ENCODE measurements at places on chromosomes 1 and 21.

DNA sequence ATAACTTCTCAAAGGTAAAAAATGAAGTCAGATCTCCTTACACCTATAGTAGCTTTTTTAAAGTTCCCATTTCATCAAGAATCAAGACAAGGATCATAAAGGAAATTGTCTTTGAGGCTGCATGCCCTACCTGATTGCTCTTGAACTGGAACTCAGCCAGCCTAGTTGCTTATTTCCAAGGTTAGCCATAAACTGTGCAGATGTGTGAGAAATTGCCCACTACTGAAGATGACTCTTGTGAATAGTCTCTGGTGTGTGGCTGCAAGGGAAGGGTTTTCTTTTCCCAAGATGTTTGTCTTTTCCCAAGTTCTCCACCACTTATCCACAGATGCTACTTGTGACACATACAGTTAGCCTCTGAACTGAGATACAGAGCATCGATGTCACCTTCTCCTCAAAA, 81.7 kb upstream of the DUSP10 start:
- no peak for DNase-seq

- no peak for DNase-seq
Observed at GRCh38 chr1:172976222-172977041, 74.3 kb downstream of the TNFSF18 start.

DNA sequence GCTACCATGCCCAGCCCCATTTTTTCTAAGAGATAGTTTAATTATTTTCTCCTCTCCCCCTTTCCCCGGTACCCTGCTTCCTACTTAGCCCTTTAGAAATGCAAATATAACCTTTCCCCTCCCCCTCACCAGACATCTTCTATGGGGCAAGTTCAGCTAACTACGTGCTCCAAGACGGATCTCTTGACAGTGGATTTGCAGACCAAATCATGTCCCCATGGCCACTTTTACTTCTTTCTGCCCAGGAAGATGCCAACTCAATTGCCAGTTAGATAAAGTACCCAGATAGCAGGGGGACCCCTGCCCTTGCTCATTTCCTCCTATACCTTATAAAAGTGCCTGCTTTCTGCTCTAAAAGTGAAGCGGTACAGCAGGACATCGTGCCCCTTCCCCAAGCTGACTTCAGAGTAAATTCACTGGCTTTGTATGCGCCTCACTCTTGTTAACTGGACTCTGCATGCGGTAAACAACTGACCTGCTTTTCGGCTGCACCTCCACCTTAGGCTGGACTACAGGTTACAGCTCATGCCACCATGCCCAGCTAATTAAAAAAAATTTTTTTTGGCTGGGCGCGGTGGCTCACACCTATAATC, 7.4 kb downstream of the DNAJC11 start:
- no peak for DNase-seq

DNA sequence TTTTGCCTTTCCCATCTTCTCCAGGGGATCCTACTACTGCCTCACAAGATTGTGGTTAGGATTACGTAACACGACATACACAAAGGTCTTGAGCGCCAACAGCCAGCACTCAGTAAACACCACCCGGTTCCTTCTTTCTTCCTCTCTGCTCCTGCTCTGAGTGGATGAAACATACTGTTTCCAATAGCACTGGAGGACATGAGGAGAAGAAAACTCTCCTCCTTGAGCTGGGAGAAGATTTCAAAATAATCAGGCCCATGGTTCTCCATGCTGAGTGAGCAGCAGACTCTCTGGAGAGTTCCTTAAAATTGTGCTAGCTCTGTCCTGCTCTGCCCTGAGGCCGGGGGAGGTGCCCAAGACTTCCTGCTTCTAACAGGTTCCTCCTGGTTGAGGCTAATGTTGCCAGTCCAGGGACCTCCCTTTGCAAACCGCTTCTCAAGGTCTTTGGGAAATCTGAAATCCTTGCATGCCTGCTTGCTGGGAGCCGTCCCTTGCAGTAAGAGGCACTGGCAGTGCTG, 29.4 kb upstream of the MX1 start:
- no peak for DNase-seq

DNA sequence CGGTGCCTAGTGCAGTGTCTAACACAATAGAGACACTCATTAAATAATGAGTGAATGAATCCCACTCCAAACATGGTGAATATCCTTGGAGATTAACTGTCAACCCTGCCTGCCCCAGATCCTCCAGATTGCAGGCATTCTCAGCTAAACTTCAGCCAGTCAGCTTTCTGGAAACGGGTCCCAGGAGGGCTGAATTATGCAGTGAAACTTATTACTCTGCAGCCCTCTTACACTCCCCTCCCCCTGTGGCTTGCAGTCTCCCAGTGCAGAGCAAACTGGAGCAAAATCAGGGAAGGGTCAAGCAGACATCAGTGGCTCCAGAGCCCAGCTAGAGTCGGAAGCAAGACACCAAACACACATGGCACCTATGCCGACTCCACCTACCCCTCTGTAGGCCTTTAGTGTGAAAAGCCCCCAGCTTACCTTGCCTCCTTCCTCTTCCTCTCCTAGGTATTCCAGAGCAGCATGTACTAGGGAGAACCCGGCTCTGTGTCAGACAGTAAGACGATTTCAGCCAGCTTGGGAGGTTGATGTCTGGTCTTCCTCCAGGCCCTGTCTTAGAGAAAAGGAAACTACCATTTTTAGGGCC, 6.5 kb upstream of the RGS16 start:
- no peak for DNase-seq

DNA sequence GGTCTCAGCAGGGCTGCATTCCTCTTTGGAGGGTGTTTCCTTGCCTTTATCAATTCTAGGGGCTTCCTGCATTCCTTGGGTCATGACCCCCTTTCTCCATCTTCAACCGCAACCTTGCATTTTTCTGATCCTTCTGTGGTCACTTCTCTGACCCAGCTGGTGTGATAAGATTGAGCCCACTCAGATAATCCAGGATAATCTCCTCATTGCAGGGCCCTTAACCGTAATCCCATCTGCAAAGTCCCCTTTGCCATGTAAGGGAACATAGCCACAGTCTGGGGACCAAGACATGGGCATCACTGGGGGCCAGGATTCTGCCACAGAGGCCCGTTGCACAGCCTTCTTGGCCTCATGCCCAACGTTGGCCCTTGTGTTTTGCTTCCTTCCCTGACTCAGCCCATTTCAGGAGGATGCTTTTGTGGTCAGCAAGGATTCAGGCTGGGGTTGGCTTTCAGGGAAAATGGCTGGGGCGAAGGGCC, 35.0 kb upstream of the IL19 start:
- DNase-seq, result no peak

DNA sequence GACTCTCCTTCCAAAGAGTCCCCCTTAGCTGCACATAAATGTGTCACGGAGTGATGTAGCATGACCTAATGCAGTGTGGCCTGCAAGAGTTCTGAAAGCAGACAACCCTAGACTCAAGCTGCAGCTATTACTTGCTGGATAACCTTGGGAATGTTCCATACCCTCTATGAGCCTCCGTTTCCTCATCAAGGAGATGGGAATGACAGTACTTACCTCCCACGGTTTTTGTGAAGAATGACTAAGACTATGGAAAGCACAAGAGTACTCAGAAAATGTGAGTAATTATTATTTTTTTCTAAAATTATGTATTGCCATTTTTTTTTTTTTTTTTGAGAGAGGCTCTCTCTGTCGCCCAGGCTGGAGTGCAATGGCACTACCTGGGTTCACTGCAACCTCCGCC, 3.0 kb downstream of the TTC39A start:
- DNase-seq, result no peak

- DNase-seq, result no peak
Observed at GRCh38 chr1:58572690-58573089, 4.4 kb downstream of the TACSTD2 start.

- no peak for DNase-seq
Observed at GRCh38 chr1:222852326-222852725, 37.5 kb downstream of the DISP1 start.

- no peak for DNase-seq
Observed at GRCh38 chr1:239483391-239483790, 97.0 kb downstream of the CHRM3 start.

GRCh38 chr1:232568331-232568852, 61.5 kb downstream of the SIPA1L2 start:
- no peak for DNase-seq

- no peak for DNase-seq
Observed at GRCh38 chr21:31335957-31336738, 7.9 kb downstream of the TIAM1 start.

DNA sequence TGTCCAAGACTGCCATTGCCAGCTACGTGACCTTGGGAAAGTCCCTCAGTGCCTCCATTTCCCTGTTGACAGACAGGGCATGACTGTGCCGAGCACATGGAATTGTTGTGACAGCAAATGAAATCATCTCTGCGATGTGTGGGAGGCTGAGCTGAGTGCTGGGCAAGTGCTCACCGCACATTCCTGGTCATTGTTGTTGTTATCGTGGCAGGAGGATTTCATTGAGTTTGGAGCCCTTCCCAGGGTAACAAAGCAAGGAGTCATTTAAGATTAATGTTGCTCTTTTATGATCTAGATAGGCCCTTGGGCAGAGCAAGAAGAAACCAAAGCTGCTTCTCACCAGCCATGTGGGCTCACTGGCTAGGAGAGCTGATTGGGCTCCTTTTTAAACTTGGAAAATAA, 39.6 kb upstream of the ITPKB start:
- no peak for DNase-seq

- DNase-seq, result no peak
Observed at GRCh38 chr1:115840605-115841460, at the start of gene NHLH2. Gene NHLH2, minus strand, starts transcription at chr1:115841126. Its CDS starts 2,754 bp downstream, at chr1:115838372.

DNA sequence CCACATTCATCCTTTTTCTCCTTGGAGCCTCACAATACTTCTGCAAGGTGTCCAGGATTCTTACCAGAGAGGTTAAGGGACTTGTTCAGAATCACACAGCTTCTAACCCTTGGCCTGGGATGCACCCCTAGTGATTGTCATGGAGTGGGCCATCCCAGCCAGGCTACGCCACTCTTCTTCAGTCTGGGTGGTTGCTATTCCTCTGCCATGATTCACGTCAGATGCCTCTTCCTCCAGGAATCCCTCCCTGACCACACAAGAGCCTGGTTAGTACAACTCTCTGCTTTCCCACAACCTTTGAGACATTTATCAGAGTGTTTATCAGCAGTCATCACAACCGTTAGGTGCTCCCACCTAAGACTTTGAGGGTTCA, 121.8 kb downstream of the EPHB2 start:
- no peak for DNase-seq

DNA sequence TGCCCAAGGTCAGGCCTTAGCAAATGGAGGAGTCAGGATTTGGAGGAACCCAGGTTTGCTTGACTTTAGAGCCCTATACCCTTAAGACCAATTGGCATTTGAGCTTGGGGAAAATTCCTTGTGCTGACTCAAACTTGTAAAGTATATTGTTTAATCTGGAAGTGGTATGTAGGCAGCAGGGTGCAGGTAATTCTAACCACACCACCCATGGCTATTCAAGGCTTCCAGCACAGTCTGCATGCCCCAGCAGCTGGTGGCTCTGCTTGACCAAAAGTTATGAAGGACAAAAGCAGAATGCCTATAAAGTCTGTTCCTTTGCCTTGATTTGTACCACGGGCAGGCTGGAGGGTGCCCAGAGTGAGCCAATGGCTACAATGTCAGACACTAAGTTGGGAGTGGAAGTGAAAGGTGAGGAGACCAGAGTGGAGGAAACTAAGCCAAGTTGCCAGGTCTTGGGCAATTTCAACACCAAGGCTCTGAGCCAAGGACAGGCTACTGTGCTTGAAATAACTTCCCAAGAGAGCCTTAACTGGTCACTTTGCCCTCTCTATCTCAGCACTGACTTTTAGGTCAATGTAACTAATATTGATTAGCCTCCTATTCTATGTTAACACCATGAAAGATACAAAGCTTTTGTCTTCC, 4.7 kb upstream of the G0S2 start:
- DNase-seq, result no peak

DNA sequence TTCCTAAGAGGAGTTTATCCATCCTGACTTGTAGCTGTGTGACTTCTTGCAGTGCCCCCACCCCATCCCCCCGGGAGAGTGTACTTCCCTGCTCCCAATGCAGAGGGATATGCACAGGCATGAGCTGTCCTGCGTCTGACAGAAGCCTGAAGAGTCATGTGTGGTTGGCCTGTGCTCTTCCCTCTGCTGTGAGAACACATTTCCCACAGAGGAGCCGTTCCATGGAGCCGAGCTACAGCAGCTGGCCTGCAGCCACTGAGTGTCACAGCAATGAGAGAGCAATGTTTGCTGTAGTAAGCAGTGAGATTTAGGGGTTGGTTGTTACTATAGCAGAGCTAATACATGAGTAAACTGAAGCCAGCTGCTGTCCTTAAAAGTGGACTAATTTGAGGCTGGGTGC, 22.0 kb downstream of the PARS2 start:
- DNase-seq, result no peak

GRCh38 chr1:159067699-159068621, 8.6 kb downstream of the AIM2 start:
- DNase-seq, result no peak

- DNase-seq, result no peak
Observed at GRCh38 chr1:202547215-202547614, 163.0 kb downstream of the SYT2 start.

- peak; percentile 78 for DNase-seq
Observed at GRCh38 chr1:12124693-12125421, 41.9 kb upstream of the TNFRSF1B start.

DNA sequence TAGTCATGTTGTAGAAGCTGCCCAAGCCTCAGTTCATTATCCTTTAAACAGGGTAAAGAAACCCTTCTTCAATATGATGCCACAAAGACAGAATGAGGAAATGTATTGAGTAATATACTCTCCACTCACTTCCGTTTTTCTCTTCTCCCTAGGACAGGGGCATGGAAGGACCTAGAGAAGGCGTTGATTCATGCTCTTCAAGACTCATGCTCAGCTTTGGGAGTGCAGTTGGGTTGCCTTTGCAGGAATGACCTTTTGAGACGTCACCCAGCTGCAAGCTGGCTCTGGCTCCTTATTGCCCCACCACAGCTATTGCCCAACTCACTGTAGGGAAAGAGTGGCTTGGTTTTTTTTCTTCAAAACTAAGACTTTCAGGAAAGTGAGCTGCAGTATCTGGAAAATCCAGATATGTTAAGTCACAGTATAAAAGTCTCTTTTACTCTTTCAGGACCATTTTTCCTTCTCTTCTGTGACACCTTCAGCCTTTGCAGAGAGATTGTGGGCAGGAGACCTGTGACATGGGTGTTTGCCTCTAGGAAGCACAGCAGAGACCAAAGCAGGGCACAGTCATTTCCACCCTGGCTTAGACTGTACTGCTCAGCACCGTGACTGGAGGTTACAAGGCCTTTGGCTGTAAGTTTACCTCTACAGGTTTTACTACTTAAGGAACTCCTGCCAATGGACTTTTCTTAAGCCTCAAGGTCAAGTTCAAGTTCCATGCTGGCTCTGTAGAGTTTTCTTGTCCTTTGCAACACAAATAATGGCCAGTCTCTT, 39.5 kb downstream of the XCL2 start:
- peak; percentile 44 for DNase-seq

DNA sequence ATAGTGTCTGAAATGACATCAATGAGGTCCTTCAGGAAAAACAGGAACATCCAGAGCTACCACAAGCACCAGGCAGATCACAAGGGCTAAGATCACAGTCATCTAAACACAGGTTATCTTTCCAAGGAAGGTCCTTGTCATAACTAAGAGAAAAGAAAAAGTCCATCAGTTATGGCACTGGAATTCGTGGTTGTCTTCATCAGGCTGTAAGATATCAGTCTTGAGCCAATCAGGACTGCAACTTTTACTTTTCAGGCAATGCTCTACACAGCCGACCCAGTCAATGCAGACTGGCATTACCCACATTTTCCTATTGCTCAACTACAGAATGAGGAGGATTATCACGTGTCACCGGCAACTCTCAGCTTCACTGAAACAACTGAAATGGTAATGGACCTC, 26.4 kb downstream of the SORT1 start:
- peak; percentile 27 for DNase-seq
